ENCODE measurements at places on chromosomes 7 and 10.
A peak's percentile ranks its signal among the peaks of the same experiment; 100 is the strongest.

DNA sequence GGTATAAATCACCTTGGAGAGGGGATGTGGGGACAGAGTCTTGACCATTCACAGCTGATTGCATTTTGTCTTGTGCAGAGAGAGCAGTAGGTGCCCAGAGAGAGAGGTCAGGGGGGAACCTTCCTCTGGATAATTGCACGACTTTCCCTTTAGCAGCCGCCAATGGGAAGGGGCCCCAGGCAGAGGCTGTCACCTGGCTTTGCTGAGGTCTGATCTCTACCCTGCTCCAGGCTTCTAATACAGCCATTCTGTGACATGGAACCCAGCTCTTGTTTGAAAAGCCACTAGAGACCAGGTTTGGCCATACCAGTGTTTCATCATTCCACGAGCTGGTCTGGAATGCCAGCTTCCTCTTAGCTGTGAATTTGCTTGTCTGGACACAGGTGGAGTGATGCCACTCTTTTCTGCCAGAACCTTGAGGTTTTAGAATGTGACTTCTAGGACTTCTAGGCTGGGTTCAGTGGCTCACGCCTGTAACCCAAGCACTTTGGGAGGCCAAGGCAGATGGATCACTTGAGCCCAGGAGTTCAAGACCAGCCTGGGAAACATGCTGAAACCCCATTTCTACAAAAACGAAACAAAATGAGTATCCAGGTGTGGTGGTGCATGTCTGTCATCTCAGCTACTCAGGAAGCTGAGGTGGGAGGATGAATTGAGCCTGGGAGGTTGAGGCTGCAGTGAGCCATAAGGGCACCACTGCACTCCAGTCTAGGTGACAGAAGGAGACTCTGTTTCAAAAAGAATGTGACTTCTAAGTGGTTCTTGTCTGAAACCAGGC is 159.9 kb downstream of the CAMK1D start:
- DNase-seq, result no peak

DNA sequence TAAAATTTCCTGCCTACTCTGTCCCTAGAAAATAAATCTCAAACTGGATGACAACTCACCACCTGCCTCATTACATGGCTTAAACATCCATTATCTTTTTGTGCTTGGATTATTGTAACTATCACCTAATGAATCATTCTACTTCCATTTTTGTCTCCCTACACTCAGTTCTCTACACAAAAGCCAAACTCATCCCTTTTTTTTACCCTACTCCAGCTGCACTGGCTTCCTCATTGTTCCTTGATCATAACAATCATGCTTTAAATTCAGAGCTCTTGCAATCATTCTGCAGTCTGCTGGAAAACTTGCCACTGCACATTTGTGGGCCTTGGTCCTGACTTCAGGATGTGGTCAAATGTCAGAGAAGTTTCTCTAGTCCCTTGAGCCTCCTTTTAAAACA is 280.0 kb downstream of the DGKB start:
- DNase-seq, result no peak

DNA sequence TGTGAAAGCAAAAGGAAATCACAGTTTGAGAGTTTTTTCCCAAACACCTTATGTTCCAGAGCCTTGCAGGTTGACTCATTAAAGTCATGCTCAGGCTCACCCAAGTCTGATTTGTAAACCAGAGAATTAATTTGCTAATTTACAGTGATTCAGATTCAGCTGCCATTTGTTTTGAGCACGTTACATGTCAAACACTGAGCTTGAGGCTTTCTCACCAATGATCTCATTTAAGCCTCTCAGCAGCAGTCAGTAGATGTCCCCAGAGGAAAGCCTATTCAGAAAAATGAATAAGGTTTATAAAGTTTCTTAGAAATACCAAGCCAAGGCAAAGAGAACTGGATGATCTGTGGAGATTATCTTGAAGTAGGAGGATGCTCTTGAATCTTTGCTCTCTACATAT is 420.4 kb downstream of the HTR7 start:
- DNase-seq, result no peak

DNA sequence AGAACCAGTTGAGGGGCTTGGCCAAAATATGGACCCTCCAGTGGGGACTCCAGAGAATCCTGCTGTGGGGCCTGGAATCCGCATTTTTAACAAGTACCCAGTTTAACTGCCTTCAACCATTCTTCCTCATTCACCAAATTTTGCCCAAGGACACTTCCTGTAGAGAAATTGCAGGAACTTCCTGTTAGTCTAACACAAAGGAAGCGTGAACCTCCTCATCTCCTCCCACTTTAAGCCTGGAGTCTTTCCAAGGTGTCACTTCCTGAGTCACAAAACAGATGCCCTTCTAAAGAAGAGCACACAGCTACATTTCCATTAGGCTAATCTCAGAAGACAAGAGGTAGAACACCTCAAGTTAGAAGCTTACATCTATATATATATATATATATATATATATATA is 188.4 kb downstream of the PPP1R17 start:
- DNase-seq, result no peak

DNA sequence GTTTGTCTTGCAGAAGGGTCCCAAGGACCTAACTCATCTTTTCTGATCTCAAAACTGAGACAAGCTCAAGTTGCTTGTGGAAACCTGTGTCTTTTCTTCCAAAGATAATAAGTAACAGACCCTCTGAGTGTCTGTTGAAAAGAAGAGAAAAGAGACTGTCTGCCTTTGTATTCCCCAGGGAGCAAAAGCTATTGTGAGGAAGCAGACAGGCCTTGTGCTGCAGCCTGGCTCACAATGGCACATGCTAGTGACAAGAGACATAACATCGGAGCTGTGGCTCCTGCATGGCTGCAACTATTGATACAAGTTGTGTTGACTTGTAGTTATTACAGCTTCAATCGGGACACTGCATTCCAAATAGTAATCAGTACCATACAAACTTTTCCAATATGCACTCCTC is 202.9 kb downstream of the DKK1 start:
- DNase-seq, result no peak

GRCh38 chr10:114694062-114694461 is 36.0 kb upstream of the ABLIM1 start:
- DNase-seq, result peak; percentile 26

DNA sequence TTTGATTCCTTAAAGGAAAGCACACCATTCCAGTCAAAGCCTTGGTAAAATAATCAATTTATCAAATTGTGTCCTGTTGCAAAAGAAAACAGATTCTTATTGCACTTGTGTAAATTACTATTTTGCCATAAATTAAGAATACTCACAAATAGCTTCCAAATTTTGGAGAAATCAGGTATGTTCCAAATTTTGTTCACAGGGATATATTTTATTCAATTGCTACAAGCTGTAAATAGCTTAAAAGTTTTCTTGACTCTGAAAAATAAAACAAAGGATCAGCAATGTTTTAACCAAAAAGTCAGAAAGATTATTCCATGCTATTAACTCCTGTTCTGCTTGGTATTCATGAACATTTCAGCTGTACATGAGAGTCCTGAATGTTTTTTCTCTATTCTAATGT is 47.4 kb upstream of the CHST3 start:
- no peak for DNase-seq

DNA sequence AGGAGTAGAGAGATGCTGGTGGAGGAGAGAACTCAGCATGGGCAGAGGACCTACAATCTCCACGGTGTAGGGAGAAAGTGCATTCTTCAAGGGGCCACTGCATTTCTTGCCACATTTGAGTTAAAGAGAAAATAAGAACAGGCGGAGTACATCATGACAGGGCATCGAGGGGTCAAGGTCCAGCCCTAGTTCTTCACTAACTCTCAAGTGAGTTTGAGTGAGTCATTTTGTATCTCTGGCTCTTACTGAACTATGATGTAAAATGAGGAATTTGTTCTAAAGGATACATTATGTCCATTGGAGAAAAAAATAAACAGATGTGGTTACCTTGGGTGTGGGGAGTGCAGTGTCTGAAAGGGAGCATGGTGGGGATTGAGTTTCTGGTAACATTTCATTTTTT is 182.9 kb downstream of the XPNPEP1 start:
- DNase-seq, result no peak

DNA sequence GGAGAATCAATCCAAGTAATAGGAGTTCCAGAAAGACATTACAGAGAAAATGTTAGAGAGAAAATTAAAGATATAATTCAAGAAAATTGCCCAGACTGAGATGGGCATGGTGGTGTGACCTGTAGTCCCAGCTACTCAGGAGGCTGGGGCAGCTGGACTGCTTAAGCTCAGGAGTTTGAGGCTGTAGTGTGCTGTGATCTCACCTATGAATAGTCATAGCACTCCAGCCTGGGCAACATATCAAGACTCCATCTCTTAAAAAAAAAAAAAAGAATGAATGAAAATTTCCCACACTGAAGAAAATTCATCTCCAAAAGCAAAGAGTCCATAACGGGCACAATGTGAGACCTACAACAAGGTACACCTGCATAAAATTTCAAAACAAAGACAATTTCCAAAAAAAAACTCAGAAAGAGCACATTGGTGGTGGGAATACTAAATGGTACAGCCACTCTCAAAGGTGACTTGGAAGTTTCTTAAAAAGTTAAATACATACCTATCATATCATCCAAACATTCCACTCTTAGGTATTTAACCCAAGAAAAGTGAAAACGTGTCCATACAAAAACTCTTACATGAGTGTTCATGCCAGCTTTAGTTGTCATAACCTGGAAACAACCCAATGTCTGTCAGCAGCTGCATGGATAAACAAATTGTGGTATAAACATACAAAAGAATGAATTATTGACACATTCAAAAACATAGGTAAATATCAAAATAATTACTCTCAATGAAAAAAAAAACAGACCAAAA is 6.9 kb upstream of the RGS10 start:
- no peak for DNase-seq

DNA sequence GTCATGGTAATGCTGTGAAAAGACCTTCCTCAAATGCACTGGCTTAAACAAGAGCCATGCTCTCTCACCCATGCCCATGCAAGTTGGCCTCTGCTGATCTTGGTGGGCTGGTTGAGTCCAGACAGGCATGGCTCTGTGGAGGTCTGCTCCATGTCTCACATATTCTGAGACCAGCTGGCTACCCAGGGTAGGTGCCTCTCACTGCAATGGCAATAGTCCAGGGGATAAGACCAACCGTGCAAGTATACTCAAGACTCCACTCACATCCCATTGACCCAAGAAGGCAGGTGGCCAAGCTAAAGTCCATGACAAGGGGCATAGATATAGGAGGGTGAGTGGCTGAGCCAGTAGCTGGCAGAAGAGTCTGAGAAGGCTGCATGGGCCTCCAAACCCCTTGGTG is 14.2 kb upstream of the EBF3 start:
- DNase-seq, result no peak

DNA sequence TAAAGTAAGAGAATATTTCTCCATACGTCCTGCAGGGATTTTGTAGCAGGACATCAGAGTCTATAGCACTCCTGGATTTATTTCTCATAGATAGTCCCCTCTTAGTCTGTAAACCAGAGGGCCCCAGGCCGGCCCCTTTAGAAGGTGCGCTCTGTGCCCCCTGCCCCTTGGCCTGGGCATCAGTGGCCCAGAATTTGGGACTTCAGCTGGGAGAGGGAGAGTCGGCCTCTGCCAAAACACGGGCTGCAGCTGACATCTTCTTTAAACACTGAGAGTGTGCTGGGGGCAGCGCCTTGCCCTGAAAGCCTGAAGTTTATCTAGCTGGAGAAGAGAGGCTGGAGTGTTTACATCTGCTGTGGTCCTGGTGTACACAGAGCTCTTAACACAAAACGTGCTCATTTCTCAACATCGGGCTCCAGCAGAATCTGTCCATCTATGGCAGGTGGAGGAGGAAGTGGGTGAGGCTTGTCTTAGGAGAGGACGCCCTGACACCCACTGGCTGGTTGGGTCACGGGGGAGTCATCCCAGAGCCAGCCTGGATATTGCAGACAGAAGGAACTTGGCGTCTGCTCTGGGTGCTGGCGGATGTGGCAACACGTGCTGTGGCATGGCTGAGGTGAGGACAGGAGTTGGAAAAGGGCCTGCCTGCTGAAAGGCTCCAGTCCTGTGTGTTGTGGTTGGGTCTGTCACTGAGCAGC is 5.0 kb upstream of the TACR2 start:
- no peak for DNase-seq

GRCh38 chr10:16195178-16195769 is 241.5 kb upstream of the PTER start:
- no peak for DNase-seq

Measured in activated T-cell treated with anti-CD3 and anti-CD28 coated beads, Interleukin-2, amount 50 U/mL, for 1 hour (primary cell).